ENCODE measurements at places on chromosomes 1 and 21.

- no peak overlapping the region for H3K4me3 ChIP-seq
- H3K36me3 ChIP-seq: no peaks in the 10 kb centered on the region
- peaks cover 4% of the 10 kb centered on the region for H3K4me1 ChIP-seq
- H3K27me3 ChIP-seq: peaks cover 44% of the 10 kb centered on the region
- no peak overlapping the region for H3K27ac ChIP-seq
Measured at GRCh38 chr1:204894606-204895005, 23.9 kb downstream of the NFASC start.

GRCh38 chr1:101407505-101408211 lies 170.8 kb downstream of the S1PR1 start:
- peaks cover 42% of the 10 kb centered on the region for H3K4me1 ChIP-seq
- H3K4me3 ChIP-seq: peak overlapping the region; percentile 58
- no peaks in the 10 kb centered on the region for H3K36me3 ChIP-seq
- no peaks in the 10 kb centered on the region for H3K27me3 ChIP-seq

- peaks cover 20% of the 10 kb centered on the region for H3K4me1 ChIP-seq
- H3K4me3 ChIP-seq: no peak overlapping the region
- no peak for DNase-seq
- H3K27ac ChIP-seq: no peak overlapping the region
- no peaks in the 10 kb centered on the region for H3K27me3 ChIP-seq
Measured at GRCh38 chr1:58839846-58840835, 56.3 kb upstream of the JUN start.

GRCh38 chr1:234954613-234955012 lies 174.0 kb downstream of the TOMM20 start:
- no peak for DNase-seq
- H3K27me3 ChIP-seq: no peaks in the 10 kb centered on the region
- no peak overlapping the region for H3K4me3 ChIP-seq
- peak overlapping the region; percentile 66 for H3K27ac ChIP-seq
- H3K36me3 ChIP-seq: no peaks in the 10 kb centered on the region

GRCh38 chr1:19831441-19831840 lies 16.4 kb upstream of the RNF186 start:
- H3K27me3 ChIP-seq: peaks cover 51% of the 10 kb centered on the region
- no peak overlapping the region for H3K4me3 ChIP-seq
- no peaks in the 10 kb centered on the region for H3K4me1 ChIP-seq
- H3K36me3 ChIP-seq: no peaks in the 10 kb centered on the region

All from naive B cell (primary cell).